ENCODE measurements at places on chromosomes 6 and 20. TPM values are rescaled to one million over a fixed set of nuclear protein-coding genes. Genes with fewer than 3 reads are reported as not detected.

RAD21L1 gene
- not detected for total RNA-seq

- no peak for DNase-seq
These were observed 65.8 kb upstream of the THEMIS start for GRCh38 chr6:127966616-127967015.

MOG gene
- total RNA-seq, result not detected

- DNase-seq, result no peak
These were observed 4.9 kb downstream of the REV3L start for GRCh38 chr6:111478064-111478476.

- no peak for DNase-seq
These were observed 68.1 kb downstream of the PLCB4 start for GRCh38 chr20:9137001-9137400.

DNA sequence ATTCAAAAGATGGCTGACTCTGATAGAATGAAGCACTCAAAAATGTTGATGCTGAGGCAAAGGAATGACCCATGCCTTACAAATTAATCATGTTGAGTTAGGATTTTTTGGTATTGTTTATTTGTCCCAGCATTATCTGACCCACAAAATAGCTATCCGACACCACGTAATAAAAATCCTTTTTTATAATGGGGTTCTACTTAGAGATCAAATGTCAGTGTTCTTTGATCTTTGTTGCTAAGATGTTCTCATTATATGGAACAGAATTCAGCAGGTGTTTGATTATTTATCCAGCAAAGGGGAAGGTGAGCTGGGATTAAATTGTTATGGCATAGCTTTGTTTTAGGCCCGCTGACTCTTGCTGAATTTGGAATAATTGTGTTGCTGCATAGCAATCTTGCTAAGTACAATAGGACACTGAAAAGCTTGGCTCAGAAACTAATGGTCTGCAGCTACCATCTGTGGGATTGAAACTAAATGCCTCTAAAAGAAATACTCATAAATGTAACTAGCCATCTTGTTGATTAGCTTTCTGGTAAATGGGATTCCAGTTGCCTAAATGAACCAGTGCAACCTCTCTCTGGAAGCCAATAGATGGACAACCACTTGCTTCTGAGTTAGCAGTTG is 180.2 kb upstream of the HDAC2 start:
- no peak for DNase-seq

DNA sequence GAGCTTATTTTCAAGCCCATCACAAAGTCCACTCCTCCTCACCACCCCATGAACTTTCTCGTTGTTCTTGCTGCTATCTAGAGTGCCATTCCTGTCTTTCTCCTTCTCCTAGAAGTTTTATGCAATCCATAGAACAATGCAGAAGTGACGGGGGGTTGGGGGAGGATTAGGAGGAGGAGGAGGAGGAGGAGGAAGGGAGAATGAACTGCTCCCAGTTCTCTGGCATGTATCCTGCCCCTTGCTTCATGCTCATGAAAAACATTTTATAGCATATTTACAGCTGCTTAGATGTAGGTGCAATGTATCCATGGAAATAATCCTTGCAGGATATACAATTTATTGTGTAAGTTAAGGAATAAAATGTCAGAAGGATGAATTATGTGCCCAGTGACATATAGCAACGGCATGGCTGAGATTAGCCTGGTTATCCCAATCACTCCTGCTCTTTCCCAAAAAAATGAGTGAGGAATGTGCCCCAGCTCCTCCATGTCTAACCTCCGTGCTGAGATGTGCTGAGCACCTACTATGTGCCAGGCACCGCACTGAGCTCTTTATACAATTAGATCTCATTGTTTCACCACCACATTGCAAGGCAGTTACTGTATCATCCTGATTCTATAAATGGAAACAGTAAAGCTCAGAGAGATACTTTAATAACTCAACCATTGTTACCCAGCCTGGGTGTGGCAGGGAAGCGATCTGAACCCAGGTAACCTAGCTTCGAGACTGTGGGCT is 41.6 kb upstream of the TFAP2C start:
- DNase-seq, result no peak

GRCh38 chr20:10239954-10240353 is 21.3 kb downstream of the SNAP25 start:
- DNase-seq, result no peak

POPDC3 gene
- not detected for total RNA-seq

SUMO4 gene
- 3.9 TPM for total RNA-seq

DNA sequence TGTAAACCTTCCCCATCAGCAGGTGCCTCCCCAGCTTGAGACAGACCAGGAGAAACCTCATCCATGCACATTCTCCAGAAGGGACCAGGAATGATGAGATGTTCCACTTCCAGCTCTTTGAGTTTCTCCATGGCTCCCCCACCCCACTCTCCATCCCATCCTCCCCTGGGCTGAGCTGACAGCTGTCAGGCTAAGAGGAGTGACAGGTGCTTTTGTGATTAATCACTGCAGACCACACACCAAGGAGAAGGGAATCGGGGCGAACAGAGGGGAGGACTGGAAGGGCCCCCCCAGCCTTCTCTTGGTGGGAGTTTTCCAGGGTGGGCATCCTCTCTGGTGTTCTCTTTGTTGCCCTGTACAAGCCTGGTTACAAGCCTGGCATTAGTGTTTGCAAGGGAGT is 56.1 kb upstream of the ZFAND3 start:
- DNase-seq, result no peak

DEFB124 gene
- total RNA-seq, result not detected

GRCh38 chr6:38169221-38169976 is 349.9 kb downstream of the ZFAND3 start:
- DNase-seq, result no peak

GRM4 gene
- total RNA-seq, result not detected

TSHZ2 gene
- total RNA-seq, result 1.6 TPM

DNA sequence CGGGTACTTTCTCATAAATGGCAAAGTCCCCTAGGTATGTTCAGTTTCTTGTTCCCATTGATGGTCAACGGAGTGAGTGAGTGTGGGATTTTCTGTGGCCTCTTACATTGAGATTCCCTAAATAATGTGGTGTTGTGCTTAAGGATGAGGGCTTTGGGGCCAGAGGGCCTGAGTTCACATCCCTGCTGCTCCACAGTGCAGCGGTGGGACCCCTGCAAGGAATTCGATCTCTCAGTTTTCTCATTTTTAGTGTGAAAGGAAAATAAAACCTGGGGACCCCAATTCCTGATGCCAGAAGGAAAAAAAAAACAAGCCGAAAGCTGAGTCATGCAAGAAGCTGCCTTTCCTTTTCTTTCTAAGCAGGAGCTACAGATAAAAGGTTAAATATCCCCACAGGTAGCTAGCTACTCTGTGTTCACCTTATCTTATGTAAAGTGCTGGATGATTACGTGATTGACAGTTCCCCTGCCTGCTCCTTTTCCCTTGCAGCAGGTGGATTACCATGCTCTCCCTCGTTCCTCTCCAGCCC is 120.2 kb upstream of the CLDN20 start:
- no peak for DNase-seq

DNA sequence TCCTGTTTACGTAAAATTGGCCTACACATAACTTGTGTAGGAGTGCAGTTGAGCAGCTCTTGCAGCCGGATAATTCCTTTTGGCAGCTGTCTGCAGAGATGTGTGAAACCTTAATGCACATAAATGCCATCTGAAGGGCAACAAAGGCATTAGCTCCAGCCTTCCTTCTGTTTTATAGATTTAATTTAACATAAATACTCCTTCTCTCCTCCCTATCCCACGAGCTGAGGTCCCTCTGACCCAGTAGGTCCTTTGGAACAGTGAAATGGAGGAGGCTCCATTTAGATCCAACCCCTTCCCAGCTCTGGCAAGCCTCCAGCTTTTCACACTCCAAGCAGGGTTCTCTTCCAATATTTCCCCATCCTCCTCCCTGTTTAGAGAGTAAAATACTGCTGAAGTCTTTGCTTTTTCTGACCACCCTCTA is 6.5 kb downstream of the PLEKHG1 start:
- no peak for DNase-seq

DNA sequence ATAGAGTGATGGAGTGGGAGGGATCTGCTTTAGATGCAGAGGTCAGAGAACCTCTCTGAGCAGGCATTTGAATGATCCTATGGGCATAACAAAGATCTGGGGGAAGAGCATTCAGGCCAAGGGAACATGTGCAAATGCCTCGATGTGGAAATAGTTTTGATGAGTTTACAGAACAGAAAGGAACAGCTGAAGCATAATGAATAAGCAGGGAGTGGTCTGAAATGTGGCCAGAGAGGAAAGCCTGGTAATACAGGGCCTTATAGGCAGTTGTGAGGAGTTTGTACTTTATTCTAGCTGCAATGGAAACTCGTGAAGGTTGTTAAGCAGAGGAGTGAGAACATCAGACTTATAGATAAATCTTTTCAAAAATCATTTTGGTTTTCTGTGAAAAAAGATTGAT is 33.0 kb upstream of the ME1 start:
- no peak for DNase-seq

DNA sequence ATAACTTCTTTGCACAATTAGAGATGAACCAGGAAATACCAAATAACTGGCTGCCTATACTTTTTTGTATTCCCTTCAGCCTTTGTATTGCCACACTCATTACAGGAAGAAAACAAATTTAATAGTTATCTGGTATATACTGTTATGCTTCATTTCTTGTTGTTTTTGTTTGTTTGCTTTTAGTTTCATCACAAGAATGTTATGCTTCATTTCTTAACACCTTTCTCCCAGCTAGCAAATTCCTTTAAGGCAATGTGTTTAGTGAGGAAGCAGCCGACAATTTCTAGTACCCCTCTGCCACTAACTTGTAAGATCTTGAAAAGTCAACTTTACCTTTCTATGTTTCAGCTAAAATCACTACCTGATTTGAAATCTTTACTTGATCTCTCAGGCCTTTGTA is 1.4 kb downstream of the NCOA6 start:
- no peak for DNase-seq

DNA sequence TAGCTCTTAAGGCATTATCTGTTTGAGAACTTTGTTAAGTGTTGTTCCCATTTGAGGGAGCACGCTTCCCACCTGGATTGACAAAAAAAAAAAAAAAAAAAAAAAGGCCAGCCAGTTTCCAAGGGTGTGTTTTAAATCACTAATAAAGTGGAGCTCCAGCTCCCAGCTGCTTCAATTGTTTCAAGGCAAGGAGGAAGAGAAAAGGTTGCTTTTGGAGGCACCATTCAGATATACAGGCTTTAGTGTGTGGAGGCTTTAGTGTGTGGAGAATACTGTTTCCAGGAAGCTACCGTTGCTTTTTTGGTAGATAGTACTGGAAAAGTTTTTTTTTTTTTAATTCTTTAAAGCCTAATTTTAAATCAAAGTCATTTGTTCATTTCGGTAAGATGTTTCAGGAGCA is 17.3 kb downstream of the BMP2 start:
- no peak for DNase-seq

DNA sequence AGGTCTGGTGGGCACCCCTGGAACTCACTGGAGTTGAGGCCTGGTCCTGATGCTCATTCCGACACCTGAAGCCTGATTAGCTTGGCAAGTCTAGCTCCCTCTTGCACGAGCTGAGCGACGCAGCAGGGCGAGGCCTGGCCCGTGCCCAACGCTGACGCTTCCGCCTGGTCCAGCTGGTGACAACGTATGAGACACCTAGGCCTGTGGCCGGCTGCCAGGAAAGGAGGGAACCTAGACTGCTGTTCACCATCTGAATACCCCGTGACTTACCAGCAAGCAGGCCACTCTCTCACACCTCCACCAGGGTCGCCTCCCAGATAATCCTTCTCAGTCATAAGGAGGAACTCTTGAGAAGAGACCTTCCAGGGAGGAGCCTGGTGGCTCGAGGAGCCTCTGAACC is 24.5 kb downstream of the YTHDF1 start:
- no peak for DNase-seq

DNA sequence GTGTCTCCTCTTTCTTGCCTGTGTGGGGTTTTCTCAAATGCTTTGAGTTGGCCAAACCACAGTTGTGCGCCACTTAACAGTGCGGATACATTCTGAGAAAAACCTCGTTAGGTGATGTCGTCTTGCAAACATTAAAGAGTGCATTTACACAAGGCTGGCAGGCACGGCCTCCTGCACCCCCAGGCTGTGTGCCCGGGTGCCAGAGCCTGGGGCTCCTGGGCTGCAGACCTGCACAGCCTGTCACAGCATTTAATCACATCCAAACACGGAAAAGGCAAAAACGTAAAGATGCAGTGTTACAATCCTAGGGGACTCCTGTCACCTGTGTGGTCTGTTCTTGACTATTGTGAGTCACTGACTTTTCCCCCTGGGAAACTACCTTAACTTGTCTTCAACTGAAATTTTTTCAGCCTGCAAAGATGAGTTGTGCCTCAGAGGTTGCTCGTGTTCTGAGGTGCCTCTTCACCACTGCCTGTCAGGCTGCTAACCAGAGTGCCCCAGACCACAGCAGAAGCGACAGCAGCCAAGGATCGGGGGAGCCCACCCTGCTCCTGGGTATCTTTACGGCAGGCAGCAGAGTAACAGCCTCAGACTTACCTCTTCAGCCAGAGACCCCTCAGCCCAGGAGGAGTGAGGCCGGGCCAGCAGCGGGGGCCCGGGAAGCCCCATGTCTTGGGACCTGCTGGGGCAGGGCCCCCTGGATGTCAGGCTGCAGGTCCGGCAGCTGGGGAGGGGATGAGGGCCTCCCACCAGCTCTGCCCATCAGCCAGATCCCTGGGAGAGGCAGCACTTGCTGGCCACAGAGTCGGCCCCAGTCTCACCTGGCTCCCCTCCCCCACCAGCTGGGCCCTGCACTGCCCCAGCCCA is 683 bp upstream of the C20orf204 start:
- DNase-seq, result no peak

BPIFB4 gene
- not detected for total RNA-seq

DNA sequence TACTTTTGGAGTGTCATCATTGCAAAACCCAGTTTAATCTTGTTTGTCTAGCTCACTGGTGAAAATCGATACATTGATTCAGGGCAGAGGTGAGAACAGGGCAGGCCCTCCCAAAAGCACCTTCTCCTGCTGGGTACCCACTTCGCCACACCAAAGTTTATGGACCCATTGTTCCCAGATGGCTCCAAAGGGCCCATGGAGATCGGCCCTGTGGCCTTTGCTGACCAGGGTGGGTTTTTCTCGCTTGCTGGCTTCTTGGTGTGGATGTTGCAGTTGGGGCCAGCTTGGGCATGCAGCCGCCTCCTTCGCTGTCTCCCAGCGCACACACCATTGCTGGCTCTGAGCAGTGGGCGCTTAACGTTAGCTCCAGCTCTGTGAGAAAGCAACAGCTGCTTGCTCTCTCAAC is 178.1 kb upstream of the PDE10A start:
- no peak for DNase-seq

DNA sequence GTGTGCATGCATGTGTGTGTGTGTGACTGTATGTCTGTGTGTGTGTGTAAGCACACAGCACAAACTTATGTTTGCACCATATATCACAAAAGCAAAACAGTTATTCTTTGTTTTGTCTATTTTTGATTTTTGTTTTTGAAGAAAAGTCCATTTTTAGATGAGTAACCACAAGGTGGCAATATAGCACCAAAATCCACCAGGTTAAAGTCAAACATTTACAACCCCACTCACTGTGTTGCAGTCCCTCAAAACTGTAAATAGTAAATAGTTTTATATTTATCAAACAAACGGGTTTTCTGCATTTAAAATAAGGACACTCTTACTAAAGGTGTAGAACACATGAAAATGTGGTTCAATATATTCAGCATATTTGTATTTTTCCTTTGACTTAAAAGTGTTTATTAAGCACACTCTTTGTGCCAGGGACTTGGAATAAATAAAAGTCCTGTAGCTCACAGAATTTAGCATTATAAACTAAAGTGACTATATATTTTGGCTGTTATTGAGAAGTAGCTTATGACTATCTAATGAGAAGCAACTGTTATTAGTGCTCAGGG is 118.5 kb downstream of the GFRAL start:
- no peak for DNase-seq

CASS4 gene
- total RNA-seq, result 3.7 TPM

EDN3 gene
- not detected for total RNA-seq

- DNase-seq, result no peak
These were observed 185.1 kb upstream of the SULF2 start for GRCh38 chr20:47970282-47970903.

MUCL3 gene
- total RNA-seq, result not detected
